Natural killer cell (primary cell): ENCODE measurements at places on chromosomes 16 and 17. TPM values are rescaled to one million over a fixed set of nuclear protein-coding genes. Genes with fewer than 3 reads are reported as not detected.
A peak's percentile ranks its signal among the peaks of the same experiment; 100 is the strongest.

DNA sequence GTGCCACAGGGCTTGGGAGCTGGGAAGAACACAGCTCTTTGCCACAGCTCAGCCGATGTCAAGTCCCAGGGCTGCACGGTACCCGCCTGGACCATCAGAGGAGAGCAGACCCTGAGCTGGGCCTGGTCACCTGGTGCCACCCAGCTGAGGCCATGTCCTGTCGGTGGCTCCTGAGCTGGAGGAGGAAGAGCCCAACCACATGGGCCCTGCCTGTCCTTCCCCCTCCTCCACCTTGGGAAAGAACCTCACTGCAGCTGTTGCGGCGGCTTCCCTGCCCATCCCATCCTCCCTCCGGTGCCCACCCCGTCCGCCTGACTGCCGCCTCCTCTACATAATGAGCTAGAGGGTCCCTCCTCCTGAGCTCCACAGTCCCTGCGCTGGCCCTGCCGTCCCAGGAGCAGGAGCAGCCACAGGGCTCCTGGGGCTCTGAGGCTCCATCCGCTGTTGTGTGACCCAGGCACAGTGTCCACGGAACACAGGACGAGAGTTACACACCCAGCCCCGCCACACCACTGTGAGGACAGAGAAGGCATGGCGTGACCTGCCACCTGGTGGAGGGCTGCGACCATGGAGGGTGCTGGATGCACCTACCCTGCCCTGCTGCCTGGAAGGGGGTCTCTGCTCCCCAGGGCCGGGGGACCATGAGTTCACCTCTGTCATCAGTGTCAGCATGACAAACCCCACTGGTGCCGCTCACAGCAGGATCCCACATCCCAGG, 21.4 kb upstream of the CHMP6 start:
- DNase-seq, result peak; percentile 59

GRCh38 chr17:33976831-33977230, 278.3 kb upstream of the CCL2 start:
- no peak for DNase-seq

GRCh38 chr16:75130150-75130771, 13.7 kb upstream of the LDHD start:
- DNase-seq, result no peak

GRCh38 chr17:43456661-43457361, 27.0 kb upstream of the DHX8 start:
- no peak for DNase-seq

GRCh38 chr17:36741019-36741902, 139.9 kb downstream of the MRM1 start:
- no peak for DNase-seq

DNA sequence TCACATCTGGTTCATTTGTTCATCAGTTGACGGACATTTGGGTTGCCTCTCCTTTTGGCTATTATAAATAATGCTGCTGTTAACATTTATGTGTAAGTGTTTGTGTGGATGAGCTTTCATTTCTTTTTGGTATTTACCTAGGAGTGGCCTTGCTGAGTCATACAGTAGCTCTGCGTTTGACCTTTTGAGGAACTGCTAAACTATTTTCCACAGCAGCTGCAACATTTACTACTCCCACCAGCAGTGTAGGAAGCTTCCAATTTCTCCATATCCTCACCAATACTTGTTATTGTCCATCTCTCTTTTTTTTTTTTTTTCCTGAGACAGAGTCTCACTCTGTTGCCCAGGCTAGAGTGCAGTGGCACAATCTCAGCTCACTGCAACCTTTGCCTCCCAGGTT, 20.7 kb upstream of the PLCG2 start:
- DNase-seq, result no peak

- no peak for DNase-seq
These were observed 3.2 kb upstream of the IGF2BP1 start for GRCh38 chr17:48993951-48994350.

DNA sequence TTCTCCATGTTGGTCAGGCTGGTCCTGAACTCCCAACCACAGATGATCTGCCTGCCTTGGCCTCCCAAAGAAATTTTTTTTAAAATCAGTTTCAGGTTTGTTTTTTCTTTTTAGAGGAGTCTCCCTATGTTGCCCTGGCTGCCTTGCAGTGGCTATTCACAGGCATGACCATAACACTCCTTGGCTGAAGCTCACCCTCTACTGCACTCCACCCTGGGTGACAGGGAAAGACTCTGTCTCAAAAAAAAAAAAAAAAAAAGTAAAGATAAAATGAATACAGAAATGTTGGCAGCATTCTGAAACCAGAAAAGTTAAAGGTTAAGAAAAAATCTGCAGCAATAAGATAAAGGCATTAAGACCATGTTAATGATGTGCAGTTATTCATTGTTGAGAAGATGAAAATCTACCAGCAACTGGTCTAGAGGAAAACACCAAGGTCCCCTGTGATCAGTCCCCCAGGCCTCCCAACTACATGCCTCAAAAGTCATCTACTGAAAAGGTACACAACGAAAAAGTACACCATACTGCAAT, 15.1 kb downstream of the YWHAE start:
- DNase-seq, result no peak

DNA sequence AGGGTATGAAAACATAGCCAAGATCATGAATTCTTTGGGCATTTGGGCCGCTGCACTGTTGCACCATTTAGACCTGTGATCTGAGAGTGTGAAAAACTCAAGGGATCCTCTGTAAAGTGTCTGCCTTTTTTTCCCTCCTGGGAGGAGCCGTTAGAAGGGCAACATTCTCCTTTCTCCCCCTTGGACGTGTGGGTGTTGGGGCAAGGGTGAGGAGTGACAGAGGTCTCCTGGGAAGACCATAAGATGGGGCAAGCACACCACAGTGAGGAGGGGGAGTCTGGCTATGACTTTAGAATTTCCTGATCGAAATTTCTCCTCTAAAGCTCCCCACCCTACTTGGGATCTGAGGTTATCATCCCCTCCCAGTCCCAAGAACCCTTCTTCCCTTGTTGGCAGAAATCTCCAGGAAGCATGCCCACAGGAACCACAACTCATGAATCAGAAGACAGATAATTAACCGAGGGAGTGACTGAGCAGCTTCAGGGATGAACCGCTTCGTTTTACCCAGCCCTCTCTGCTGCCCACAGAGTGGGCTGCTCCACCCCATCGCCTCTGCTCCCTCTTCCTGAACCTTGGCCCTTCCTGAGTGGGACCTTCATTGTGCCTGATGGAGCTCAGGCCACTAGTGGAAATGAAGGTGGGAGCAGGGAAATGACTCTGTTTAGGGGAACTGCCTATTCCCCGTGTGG, 4.2 kb downstream of the ITGB3 start:
- no peak for DNase-seq

GRCh38 chr17:60224064-60224463, 74.3 kb downstream of the CA4 start:
- no peak for DNase-seq

DNA sequence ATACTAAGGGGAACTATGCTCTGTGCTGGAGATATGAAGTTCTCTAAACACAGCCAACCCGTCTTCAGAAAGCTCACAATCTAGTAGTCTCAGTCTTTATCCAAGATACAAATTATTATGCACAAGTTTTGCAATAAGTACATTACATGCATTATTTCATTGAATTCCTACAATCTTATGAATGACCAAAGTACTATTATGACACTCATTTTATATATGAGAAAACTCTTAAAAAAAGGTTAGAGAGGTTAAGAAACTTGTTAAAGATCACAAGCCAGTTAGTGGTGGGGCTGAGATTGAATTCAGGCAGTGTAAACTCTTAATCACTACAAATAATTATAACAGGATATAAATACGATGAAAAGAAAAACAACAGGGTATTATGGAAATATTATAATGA, 4.7 kb upstream of the BRIP1 start:
- DNase-seq, result no peak

GRCh38 chr17:58285422-58285810, 4.7 kb upstream of the MPO start:
- no peak for DNase-seq

DNA sequence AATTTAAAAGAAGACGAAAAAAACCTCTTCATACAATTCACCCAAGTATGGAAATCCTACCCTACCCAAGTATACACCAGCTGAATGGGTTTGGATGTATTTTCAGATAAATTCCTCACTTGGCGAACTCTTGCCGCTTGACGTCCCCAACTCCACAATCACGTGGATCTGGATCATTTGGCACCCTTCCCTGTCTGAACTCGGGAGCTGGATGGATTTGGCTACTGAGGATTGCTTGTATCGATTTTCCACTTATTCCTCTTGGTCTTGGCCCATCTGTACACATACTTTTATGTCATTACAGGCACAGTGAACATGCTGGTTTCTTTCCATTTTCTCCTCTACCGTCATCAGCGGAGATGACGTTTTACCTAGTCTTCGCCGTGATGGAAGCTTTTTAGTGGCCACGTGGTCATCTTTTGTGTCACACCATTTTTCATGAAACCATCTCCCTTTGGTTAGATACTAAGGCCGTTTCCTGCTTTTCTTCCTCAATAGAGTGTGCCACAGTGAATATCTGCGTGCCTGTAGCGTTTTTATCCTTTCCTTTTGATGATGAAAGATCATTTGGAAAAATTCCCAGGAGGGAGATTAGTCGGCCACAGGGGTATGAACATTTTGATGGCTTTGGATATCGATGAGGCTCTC, 47.1 kb downstream of the CMIP start:
- DNase-seq, result no peak

- peak; percentile 52 for DNase-seq
These were observed 18.0 kb downstream of the CD7 start for GRCh38 chr17:82299452-82299851.

- no peak for DNase-seq
These were observed 11.3 kb downstream of the WWP2 start for GRCh38 chr16:69773260-69773947.

DNA sequence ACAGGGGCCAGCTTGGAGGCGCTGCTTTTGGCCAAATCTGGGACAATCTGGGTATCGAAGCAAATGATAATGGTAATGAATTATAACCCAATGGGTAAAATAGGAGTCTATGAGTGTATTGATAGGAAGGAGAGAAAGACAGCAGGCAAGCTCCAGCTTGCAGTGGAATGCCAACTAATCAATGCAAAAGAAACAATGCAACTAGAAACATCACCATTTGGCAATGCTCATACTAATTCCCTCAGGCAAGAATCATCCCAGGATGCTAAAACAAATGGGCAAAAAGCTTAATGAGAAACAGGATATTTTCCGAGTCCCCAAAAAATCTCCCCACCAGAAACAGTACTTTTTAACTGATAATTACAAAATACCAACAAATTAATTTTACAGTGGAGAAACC, 64.7 kb downstream of the ADCY9 start:
- DNase-seq, result no peak

- no peak for DNase-seq
These were observed 19.7 kb downstream of the ST6GALNAC2 start for GRCh38 chr17:76565728-76566612.

DNA sequence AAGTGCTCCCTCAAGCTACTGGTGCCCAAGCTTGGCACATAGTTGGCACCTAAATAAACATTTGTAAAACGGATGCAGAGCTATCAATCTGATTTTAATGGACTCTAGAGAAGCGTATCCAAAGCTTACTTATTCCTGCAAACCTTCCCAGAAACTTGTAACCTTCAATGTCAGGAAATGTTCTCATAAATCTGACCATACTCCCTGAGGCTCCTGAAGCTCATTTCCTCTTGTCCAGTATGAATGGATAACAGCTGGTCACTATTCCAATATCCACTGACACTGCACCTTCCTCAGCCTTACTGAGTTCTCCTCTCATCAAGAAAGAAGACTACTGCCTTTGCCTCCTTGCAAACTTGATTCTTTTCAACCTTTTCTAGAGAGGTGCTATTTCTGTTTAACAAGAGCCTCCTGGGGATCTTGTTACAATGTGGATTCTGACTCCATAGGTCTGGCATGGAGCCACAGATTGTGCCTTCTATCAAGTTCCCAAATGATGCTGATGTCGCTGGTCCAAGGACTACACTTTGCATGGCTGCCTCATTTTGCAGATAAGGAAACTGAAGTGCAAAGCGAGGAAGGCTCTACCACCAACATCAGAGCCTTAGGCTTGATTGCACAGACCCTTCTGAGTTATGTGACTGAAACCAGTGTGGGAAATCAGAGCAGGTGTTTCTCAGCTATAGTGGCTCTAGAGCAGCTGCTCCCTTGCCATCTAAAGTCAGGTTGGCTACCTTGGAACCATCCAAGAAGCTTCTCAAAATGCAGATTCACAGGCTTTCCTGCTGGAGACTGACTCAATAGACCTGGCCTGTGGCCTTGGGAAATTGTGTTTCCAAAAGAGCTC, 377.8 kb downstream of the SOX9 start:
- DNase-seq, result no peak

DNA sequence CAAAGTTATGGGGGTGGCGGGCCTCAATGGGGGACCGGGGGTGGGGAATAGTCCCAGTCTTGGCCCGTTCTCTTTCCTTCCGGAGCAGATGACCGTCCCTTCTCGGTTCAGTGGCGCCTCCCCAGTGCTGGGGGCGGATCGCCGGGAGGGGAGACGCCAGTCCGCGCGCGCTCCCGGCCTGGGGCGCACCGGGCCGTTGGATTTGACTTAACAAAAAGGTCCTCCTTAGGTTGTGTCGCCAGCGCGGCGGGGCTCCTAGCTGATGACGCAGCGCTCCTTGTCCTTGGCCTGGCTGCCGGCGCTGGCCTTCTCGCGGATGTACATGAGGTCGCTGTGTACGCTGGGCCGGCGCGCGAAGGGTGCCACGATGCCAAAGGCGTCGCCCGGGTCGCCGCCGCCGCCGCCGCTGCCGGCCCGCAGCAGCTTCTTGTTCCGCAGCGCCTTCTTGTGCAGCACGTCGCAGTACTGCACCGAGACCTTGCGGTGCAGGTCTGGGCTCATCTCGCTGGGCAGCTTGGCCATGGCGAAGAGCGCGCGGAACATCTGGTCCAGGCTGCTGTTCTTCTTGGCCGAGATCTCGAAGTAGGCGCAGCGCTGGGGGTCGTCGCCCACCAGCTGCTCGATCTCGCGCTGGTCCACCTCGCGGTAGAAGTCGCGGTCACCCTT, 1.2 kb downstream of the RASD1 start:
- DNase-seq, result peak; percentile 40

DNA sequence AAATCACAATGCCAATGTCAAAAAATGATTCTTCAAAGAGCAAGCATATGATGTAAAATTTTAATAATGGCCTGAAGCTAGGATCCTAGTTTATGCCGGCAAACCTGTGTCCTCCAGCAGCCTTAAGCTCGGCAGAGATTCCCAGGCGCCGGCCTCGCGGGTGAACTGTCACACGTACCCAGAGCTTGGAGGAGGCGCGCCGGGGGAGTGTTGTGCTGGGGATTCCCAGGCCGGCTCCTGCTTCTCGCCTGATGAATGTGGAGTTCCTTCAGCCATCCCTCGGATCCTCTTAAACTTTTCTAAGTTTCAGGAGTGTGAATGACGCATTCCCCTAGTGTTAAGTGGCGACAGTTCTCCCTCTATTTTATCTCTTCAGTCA, 19.1 kb upstream of the NTN1 start:
- DNase-seq, result peak; percentile 25

- DNase-seq, result no peak
These were observed 238.7 kb upstream of the TBX2 start for GRCh38 chr17:61160789-61161445.

- no peak for DNase-seq
These were observed 116.9 kb upstream of the CACNG3 start for GRCh38 chr16:24139282-24139681.

The LCAT gene
- 7.1 TPM for total RNA-seq

The WRAP53 gene
- total RNA-seq, result 9.9 TPM

The CCDC78 gene
- 6.2 TPM for total RNA-seq

The TK1 gene
- total RNA-seq, result 2.1 TPM

The SCNN1G gene
- total RNA-seq, result not detected

The NPTX1 gene
- total RNA-seq, result 2.2 TPM

The FN3K gene
- 4.9 TPM for total RNA-seq
